Inflammatory macrophage treated with lipopolysaccharide for 4 hours (primary cell): ENCODE measurements at places on chromosomes 12 and 14.

DNA sequence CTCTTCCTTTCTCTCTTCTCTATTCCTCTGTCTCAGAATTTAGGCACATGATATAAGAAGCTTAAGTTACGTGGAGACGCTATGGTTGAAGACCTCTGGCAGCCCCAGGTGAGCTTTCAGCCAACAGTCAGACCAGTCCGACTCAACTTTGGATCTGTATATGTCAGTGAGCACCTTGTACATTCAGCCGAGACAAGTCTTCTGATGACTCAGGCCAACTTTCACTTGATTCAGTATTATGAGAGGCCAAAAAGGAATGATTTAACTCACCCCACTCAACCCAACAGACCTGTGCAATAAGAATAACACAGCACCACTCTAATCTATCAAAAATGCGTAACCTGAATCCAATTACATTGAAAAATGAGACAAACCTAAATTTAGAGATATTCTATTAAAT, 47.5 kb upstream of the FOXG1 start:
- DNase-seq: no peak

GRCh38 chr12:7650091-7650490, 15.6 kb downstream of the APOBEC1 start:
- DNase-seq: no peak

GRCh38 chr14:34232790-34233189, 229.2 kb downstream of the SPTSSA start:
- no peak for DNase-seq

DNA sequence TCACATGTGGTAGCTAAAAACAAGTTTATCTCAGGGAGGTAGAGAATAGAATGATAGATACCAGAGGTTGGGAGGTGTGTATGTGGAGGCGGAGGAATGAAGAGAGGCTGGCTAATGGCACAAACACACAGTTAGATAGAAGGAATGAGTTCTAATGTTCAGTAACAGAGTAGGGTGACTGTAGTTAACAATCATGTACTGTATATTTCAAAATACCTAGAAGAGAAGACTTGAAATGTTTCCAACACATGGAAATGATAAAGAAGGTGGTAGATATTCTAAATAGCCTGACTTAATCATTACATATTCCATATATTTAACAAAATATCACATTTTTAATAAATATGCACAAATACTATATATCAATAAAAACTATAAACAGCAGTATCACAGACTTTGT, 8.9 kb upstream of the IFNG-AS1 start:
- no peak for DNase-seq

GRCh38 chr12:3480764-3481163, 10.2 kb upstream of the PRMT8 start:
- no peak for DNase-seq

- peak; percentile 91 for DNase-seq
These were observed at the start of gene NEMF for GRCh38 chr14:49852301-49853157. NEMF (minus strand) TSS chr14:49852788; CDS start chr14:49852753, 35 bp downstream.
